ENCODE measurements at places on chromosomes 5 and 9. TPM values are rescaled to one million over a fixed set of nuclear protein-coding genes. Genes with fewer than 3 reads are reported as not detected.

The ST6GALNAC4 gene
- total RNA-seq, result 10.0 TPM

The SLC22A4 gene
- total RNA-seq, result 1.6 TPM

The PTGER4 gene
- 1.6 TPM for total RNA-seq

The SMARCA2 gene
- 312 TPM for total RNA-seq

The FBLL1 gene
- 37.6 TPM for total RNA-seq

The PTPDC1 gene
- total RNA-seq, result 45.4 TPM

Data from parietal lobe (tissue), 2 donors.